ENCODE measurements at places on chromosomes 5 and 9.

DNA sequence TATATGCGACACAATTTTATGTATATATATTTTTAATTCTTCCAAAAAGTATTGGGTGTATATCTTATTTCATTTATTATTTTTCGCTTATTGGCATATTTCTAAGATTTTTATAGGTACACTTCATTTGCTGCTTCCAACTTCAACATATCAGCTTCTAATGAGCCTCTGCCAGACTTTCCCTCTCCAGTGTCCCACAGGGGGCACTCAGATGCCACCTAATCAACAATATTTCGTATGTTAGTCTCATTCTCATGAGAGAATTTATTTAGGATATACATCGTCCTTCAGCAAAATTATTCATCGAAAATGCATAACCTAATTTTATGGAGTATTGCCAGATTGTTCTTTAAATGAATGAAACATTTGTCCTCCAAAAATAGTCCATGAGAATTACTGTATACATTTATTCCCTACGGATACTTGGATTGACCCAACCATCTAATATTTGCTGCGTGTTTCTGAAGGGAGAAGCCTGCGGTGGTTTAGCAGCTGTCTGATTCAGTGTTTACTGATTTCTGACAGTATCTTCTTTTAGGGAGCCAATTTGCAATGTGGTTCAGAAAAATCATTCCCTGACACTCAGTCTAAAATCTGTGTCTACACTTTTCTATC lies 100.6 kb upstream of the SELENOP start:
- no peak for DNase-seq

DNA sequence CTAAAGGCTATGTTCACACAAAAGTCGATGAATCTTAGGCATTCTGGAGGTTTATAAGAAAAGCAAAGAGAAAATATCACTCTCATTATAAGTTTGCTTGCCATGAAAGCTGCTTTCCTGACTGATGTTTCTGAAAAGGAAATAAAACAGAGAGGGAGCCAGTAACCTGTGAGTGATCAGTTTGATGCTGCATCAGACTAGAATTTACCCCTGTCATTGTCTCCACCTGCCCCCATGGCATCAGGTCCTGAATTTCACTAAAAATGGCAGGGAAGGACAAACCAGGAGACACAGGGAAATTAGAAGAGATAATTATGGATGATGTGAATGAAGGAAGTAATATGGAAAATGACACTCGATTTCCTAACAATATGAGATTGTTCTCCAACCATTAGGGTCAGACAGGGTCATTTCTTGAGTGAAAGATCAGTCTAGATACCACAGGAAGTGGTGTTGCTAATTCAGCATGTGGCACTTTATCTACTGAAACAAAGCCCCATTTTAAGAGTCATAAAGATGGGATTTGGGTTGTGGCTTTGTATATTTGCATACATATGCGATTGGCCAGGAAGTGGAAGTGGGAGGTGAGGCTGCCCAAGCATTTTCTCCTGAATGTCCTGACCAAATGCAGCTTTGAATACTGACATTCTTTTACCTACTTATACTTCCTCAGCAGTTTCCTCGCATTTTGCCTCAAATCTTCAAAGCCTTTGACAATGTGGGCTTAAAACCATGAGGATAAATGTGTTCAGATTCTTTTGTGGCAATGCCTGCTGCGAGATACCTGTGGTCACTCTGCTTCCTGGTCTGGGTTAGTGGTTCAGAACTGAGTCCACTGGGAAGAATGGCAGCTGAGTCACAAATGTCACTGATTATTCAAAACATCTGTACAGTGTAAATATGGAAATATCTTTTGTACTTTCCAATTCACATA lies 29.7 kb downstream of the MEGF10 start:
- DNase-seq, result no peak

- DNase-seq, result no peak
These were observed 14.5 kb upstream of the RARS1 start for GRCh38 chr5:168471785-168472184.

DNA sequence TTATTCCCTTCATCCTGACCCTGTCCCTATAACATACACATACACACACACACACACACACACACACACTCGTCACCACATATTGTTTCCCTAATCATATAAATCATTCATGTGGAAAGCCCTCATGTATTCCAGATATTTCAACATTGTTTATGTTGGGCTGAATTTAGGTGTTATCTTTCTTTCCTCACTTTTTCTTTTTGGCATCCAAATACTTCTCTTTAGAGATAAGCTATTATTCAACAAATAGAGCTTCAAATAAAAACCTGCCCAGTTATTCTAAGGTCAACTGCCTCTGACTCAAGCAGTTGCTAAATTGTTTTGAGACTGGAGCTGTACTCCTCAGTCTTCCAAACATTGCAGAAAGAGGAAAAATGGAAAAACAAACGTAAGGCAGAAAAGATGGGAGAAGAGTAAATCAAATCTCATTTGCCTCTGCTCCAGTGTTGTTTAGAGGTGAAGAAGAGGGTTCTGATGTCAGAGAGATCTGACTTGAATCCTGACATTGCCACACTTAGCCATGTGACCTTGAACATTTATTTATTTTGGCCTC lies 215.7 kb downstream of the GAS1 start:
- no peak for DNase-seq

GRCh38 chr5:78541086-78541654 lies 107.4 kb downstream of the LHFPL2 start:
- no peak for DNase-seq

DNA sequence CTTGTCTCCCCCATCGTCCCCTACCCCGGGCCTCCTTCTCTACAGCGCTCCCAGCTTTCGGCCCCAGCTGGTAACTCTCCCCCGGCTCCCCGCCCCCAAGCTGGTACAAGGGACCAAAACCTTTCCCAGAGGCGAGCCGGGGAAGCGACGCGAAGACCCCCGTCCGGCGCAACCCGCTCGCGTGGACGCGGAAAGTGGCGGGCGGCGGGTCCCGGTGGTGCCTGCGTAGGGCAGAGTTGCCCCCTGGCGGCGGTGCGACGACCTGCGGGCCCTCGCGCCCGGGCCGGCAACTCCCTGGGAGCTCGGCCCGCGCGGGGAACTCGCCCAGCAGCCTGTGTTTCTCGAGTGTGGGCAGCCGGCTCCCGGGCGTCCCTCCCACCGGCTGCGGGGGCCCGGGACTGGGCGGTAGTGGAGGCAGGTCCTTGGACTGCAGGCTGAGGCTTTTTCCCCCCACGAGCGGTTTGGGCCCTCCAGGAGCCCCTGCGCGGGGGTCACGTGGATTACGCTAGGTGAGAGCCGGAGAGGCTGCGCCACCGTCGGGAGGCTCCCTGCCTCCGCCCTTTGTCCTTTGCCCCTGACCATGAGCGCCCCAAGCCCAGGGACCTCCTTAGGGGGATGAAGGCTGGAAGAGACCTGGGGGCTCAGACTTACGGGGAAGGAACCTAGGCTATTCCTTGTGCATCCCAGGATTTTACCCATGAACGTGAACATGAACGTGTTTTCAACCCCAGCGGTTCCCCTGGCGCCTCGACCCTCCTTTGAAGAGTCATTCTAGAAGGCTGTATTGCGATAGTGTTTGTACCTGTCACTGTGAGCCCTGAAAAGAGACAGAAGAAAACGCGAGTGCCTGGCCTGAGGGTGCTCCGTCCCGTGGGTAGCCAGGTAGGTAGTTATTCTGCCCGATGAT lies 2.9 kb upstream of the FOXD1 start:
- peak; percentile 48 for DNase-seq

DNA sequence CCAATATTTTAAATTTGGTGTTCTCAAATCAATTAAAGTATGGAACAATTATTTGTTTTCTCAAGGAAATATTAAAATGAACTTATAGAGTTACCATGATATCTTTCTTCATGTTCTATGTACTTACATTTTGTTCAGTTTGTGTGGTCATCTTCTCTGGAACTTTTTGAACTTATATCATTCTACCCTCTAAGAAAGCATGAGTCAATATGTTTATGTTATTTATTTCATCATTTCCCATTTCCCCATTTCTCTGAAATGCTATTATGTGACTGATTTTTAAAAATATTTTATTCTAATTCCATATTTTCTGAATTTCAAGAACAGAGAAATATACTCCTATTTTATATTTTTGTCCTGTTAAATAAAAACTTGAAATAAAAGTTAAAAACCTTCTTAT lies 123.5 kb upstream of the ACOT12 start:
- DNase-seq, result no peak

DNA sequence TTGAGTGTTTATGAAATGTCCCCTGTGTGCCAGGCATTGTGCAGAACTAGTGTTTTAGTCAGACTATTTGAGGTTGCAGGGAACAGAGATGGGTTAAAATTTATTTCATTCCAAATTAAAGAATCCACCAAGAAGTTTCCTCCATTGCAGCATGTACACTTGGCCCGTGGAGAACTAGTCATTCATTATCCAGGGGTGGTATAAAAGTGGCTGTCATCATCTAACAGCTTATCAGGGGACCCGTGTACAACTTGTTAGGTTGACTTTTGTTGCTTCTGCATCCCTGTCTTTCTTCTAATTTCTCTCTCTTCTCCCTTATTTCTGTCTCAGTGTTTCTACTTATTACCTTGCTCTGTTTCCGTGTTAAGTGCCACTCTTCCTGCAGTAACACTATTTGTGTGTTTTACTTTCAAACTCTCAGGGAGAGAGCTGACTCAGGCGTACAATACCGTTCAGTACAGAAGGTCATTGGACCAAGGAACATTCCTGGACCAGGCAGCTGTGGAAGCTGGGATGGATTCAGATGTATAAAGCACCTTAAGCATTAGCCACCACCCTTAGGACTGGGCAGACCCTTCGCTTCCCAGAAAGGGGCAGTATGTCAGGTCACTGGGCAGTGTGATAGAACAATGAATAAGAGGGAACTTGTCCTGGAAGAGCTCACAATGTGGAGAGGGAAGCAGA lies 36.1 kb downstream of the MAP3K1 start:
- DNase-seq, result no peak

DNA sequence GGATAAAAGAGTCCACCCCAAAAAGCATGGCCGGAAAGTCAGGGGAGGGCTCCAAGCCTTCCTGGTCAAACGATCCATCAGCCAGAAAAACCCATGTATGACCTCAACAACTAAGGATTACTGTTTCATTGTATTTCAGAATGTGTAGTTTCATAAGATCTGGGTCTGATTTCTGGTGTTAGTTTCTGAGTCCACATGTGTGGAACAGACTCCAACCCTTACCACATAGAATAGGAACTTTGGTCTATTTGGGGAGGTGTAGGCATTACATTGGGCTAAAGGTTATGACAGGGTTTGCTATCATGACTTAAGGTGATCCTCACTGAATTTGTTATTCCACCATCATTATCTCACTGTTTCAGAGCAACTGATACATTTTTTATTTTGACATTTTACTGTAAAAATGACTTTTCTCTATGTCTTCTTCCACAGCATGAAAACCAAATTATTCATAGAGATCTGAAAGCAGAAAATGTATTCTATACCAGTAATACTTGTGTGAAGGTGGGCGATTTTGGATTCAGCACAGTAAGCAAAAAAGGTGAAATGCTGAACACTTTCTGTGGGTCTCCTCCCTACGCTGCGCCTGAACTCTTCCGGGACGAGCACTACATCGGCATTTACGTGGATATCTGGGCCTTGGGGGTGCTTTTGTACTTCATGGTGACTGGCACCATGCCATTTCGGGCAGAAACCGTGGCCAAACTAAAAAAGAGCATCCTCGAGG lies 33.5 kb downstream of the HMGCS1 start:
- no peak for DNase-seq

GRCh38 chr5:165574100-165574499 lies 2068.7 kb downstream of the MAT2B start:
- DNase-seq, result no peak

DNA sequence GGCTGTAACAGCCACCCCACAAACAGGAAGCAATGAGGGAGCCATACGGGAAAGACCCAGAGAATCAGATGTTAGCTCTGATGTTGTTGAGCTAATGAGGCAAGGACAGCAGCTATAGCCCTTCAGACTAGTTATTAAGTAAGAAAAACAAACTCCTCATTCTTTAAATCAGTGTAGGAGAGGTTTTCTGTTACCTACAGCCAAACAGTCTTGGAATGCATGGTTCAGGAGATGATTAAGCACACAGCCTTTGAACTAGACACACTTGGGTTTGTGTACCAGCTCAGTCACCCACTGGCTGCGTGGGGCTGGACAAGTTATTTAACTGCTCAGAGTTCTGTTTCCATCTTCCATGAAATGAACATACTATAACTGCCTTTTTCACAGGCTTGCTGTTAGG lies 68.1 kb downstream of the SPOCK1 start:
- no peak for DNase-seq

DNA sequence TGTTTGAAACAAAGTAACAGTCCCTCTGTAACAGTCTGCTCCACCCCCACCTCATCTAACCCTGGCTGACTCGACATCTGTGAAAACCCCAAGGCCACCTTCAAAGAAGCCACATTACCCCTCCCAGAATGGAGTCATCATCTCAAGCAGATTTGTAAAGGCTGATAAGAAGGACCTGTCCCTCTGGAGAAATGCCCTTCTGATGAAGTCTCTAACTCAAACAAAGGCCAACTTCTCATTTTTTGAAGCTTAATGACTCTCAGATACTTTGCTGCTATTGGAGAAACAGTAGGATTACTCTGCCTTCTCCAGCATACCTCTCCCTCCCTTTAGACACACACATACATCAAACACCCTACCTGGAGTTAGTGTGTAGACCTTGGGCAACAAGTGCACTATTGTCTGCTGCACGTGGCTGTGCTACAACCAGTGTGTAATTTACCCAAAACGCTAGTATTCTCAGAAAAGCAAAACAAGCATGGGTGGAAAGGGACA lies 5.3 kb upstream of the SUSD1 start:
- no peak for DNase-seq

DNA sequence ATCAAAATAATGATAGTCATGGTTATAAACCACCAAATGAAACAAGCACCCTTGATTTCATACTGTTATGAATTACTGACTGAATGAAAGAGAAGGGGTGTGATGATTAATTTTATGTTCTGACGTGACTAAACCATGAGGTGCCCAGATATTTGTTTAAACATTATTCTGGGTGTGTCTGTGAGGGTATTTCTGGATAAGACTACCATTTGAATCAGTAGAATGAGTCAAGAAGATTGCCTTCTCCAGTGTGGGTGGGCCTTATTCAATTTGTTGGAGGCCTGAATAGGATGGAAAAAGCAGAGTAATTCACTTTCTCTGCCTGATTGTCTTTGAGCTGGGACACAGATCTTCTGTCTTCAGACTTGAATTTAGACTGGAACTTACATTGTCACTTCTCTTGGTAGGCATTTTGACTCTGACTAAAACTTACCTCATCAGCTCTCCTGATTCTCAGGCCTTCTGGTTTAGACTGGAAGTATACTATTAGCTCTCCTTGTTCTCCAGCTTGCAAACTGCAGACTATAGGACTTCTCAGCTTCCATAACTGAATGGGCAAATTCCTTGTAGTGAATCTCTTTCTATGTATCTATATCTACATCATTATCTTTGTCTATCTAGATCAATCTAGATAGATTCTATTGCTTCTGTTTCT lies 321.9 kb upstream of the TARS1 start:
- DNase-seq, result no peak

DNA sequence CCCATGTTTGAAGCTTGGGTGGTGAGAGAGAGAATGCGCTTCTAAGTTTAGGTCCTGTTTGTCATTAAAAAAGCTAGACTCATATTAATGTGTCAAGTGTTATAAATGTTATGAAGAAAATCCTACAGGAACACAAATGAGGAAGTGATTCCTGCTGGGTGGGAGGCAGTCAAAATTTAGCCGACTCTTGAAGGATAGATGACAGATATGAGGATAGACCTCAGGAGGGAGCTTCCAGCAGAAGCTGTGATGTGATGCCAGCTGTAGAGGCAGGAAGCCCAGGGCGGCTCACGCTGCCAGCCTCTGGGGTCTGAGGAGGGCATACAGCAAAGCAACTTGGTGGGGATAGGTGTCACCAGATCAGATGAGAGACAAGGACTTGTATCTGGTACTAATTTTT lies 74.7 kb upstream of the ADAMTS16 start:
- DNase-seq, result no peak

GRCh38 chr5:36656556-36656955 lies 50.1 kb downstream of the SLC1A3 start:
- DNase-seq, result no peak
